ENCODE measurements at places on chromosomes 2 and 18.

DNA sequence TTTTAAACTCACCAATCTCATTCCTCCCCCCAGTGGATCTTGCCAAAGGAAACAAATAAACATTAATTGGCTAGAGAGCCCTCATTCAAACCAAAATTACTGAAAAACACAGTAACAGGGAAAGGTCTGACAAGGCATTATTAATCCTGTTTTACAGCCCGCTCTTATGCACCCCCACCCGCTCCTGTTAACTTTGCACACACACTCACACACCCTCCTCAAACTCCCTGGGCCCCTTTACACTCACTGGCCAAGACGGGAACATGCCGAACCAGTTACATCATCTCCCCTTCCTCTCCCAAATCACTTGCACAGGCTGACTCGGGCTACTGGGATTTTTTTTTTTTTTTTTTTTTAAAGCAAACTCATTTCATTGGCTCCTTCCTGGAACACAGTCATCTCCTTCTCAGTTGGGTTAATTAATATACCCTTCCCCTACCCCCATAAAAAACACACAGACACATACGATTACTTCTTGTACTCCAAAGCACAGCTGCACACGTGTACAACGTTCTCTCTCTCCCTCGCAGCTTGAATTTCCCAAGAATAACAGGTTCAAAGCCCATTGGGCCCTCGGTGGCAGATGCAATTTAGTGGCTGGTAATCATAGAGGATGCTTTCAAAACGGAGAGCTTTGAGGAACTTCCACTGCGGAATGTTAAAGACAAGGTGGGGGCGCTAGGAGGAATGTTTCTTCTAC, 31.8 kb downstream of the KLF7 start:
- DNase-seq: no peak

DNA sequence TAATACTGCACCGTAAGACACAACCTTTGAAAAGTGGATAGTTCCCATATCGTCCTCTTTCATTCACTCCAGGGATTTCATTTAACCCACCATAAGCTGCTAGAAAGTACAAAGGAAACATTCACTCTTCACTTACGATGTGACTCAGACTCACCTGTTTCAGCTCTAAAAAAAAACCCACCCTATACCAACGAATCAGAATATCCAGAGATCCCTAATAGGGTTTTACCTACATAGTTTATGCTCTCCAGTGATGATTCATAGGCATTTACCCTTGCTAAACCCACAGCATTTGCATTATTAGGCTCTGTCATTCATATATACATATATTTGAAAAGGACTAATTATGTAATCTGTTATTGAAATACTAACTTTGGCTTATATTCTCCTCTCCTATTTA, 60.2 kb downstream of the PRPF40A start:
- DNase-seq: no peak

- DNase-seq: no peak
Measured at GRCh38 chr18:12366784-12367183, 10.2 kb downstream of the AFG3L2 start.

- no peak for DNase-seq
Measured at GRCh38 chr18:73279498-73279897, 411.7 kb upstream of the NETO1 start.

DNA sequence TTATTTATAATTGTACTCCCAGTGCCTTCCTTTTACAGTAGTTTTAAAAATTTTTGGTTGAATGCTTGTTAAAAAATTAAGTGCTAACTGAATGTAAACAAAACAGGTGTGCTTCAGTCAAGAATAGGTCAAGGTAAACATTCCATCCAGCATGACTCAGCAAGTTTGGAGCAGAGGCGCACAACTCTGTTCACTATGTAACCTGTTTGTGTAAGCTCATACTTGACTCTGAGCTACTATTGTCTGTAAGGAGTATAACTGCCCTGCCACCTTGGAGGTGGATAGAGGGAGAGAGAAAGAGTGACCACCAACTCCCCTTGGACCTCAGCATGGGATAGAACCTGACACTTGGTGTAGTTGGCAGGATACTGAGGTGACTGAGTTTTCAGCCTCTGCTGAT, 207.4 kb upstream of the SYT4 start:
- no peak for DNase-seq

DNA sequence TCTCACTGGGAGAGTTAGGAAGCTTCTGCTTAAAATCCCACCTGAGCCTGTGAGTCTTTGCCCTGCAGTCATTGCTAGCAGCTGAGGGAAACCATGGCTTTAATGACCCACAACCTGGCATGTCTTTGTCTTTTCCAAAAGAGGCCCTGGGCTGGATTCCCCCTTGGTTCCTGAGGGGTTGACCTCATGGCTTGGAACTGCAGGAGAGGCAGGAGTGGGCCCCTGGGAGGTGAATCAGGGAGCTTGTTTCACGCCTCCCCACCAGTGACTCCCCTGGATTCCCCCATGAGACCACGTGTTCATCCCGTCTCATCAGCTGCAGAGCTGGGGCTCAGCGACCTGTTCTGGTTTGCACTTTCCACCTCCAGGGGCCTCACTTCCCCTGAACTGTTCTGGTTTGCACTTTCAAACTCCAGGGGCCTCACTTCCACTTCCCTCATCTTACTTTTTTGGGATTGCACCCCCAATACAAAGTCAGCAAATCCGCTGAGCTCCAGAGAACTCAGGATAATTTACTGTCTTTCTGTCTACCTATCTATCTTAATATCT, 58.5 kb upstream of the TMEM18 start:
- no peak for DNase-seq

- DNase-seq: no peak
Measured at GRCh38 chr2:197838036-197838435, 33.6 kb downstream of the PLCL1 start.

DNA sequence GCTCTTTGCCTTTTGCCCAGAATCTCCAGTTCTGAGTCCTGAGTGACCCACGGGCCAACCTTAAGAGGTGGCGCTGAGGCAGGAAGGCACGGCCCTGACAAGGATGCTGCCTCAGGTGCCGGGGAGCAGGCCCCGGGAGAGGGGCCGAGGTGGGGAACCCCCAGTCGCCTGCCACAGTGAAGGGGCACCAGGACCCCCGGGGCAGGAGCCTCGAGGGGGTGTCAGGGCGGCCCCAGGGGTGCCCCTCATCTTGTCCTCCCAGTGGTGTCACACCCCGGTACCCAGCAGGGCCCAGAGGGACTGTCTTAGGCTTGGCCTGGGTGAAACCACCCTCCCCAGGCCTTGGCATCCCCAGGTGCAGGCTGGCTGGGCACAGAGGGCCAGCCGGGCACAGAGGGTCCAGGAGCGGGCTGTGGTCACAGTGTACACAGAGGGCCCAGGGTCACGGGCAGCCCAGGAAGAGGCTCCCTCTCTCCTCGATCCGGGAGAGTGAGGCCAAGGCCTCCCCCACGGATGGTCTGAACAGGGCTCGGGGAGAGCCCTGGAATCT, 1.0 kb downstream of the PDCD1 start:
- DNase-seq: no peak

GRCh38 chr2:27263287-27264252, 723 bp upstream of the SLC30A3 start:
- DNase-seq: no peak

GRCh38 chr2:104769096-104769495, 84.8 kb upstream of the POU3F3 start:
- no peak for DNase-seq

DNA sequence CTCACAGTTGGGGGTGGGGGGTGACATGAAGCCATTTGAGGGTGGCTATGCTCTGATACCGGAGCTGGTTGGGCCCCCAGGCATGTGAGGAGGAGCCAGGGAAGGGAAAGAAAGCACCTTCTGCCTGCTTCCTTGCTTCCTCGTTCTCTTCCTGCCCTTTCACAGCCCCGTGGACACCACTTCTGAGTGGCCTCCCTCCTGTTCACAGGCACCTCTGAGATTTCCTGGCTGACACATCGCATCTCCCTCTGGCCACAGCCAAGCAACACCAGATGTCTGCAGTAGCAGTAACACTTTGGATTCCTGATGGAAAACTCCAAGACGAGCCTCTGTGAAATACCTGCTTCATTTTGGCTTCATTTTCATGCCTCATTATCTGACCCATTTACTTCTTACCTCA, 64.7 kb upstream of the ST3GAL5 start:
- no peak for DNase-seq

DNA sequence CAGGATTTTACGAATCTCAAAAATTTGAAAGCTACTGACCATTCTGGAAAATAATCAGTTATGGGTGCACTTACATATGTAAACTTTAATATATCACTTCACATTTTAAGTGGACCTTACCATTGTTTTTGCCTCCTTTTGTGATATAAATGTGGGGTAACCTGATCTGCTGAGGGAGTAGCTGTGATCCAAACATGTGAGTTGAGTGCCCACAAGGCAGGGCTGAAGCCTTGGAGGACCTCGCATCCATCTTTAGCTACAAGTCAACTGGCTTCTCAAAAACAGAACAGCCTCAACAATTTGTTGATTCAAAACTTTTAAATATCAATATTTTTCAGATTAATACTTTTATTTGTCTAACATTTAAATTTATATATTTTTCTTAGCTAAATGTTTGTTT, 178.2 kb downstream of the PLCL1 start:
- no peak for DNase-seq

DNA sequence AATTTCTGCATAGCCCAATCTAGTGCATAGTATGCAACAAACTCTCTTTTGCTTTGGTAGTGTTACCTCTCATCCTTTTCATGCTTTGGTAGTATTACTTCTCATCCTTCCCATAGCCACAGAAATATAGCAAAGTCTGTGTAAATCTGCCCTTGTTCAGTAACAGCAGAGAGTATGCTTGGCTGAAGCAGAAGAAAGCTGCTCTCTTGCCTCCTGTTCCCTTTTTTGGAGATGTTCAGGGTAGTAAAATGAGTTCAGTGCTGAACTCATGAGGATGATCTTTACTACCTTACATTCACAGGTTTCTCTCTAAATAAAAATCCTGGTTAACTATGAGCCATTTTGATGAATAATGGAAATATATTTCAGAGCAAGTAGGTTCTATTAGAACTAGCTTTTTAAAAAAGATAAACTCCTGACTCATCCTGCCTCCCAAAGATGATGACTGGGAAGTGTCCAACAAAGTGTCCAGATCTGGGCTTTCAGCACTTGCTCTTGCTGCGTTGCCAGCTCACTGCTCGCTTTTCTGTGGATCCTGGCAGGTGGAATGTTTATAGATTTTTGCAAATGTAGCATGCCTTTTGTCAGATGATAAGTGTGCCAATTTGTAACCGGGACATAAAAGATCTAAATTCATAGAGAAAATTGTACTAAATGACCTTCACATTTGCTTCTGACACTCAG, 29.4 kb upstream of the CHMP3 start:
- no peak for DNase-seq

GRCh38 chr2:172560721-172561120, 4.8 kb downstream of the PDK1 start:
- no peak for DNase-seq

DNA sequence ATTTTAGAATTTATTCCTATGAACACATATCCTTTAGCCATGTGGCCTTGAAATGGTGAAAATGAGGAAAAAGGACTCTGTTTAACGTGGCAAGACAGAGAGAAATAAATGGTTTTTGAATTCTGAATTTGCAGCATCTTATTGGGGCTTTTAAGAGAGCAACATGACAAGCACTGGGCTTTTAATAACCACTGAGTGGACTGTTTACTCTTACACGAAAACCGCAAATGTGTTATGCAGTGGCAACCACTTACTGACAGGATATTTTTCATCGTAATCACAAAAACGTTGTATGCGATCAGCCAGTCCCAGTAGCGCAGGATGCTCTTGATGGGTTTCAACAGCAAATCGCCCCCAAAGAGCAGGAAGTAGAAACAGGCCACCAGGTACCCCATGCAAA, 226.6 kb downstream of the NAPG start:
- no peak for DNase-seq

DNA sequence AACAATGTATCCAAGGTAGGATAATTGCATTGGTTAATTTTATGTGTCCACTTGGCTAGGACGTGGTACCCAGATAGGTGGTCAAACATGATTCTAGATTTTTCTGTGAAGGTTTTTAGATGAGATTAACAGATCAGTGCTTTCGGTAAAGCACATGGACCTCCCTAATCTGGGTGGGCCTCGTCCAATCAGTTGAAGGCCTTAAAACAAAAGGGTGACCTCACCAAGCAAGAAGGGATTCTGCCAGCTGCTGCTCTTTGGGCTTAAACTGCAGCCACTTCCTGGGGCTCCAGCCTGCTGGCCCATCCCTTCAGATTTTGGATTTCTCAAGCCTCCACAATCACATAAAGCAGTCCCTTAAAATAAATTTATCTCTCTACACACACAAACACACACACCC, 226.1 kb upstream of the TPO start:
- no peak for DNase-seq

- DNase-seq: no peak
Measured at GRCh38 chr18:79467126-79467525, 71.4 kb downstream of the NFATC1 start.

DNA sequence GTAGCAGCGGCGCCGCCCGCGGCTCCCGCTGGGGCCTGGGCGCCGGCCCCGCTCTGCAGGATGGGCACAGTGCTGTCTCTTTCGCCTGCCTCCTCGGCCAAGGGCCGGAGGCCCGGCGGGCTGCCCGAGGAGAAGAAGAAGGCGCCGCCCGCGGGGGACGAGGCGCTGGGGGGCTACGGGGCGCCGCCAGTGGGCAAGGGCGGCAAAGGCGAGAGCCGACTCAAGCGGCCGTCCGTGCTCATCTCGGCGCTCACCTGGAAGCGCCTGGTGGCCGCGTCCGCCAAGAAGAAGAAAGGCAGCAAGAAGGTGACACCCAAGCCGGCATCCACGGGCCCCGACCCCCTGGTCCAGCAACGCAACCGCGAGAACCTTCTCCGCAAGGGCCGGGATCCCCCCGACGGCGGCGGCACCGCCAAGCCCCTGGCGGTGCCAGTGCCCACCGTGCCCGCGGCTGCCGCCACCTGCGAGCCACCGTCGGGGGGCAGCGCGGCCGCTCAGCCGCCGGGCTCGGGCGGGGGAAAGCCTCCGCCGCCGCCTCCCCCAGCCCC, 369 bp downstream of the CDK5R2 start:
- no peak for DNase-seq

- no peak for DNase-seq
Measured at GRCh38 chr2:33369191-33369590, 107.3 kb upstream of the RASGRP3 start.

GRCh38 chr2:232502511-232502910, 14.9 kb upstream of the ECEL1 start:
- DNase-seq: no peak

GRCh38 chr2:197894751-197895274, 90.4 kb downstream of the PLCL1 start:
- DNase-seq: no peak
